ENCODE measurements at places on chromosomes 3 and 15.

GRCh38 chr15:44720460-44721176 lies 9.3 kb downstream of the B2M start:
- no peak for DNase-seq

GRCh38 chr15:23073890-23074646 lies 34.7 kb upstream of the TUBGCP5 start:
- DNase-seq, result peak; percentile 13

GRCh38 chr3:193556841-193557240 lies 2.1 kb upstream of the ATP13A4 start:
- DNase-seq, result no peak

DNA sequence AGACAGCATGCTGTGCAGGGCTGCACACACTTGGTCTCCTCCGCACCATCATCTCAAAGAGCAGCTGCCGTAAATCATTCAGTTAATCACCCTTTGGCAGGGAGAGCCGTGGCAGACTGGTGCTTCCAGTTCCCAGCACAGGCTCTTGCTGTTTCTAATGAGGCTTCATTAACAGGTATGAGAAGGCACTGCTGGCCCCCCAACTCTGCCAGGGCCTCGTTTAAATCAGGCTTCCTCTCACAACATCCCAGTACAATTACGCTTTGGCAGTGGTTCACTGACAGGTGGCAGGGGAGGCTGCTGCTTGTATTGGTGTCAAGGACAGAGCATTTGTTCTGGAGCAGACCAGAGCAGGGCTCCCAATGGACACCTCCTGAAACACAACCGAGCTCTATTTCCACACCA lies 77.1 kb downstream of the BFSP2 start:
- DNase-seq, result no peak

GRCh38 chr3:73437828-73438227 lies 186.9 kb downstream of the PDZRN3 start:
- no peak for DNase-seq

DNA sequence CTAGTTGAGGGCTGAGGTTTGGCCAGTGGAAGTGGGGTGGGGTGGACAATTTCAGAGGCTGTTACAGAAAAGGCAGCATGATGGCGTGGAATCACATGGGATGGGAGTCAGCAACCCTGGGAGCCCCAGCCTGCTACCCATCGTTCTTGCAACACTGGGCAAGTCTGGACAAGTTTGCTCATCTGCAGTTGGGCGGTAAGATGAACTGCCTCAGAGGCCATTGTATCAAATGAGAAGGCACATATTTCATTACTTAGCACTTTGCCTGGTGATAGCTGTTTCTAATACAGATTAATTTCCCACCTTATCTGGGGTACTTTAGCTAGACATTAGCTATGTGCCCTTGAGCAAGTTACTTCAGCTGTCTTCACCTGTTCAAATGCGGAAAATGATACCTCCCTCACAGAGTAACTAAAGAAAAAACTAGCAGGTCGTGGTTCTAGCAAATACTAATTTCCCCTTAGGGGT lies 248.9 kb downstream of the THSD4 start:
- no peak for DNase-seq
